ENCODE measurements at places on chromosomes 6 and 20. TPM values are rescaled to one million over a fixed set of nuclear protein-coding genes. Genes with fewer than 3 reads are reported as not detected.

- ATAC-seq, result no peak
Measured at GRCh38 chr6:37503309-37503965, 3.7 kb upstream of the CCDC167 start.

DNA sequence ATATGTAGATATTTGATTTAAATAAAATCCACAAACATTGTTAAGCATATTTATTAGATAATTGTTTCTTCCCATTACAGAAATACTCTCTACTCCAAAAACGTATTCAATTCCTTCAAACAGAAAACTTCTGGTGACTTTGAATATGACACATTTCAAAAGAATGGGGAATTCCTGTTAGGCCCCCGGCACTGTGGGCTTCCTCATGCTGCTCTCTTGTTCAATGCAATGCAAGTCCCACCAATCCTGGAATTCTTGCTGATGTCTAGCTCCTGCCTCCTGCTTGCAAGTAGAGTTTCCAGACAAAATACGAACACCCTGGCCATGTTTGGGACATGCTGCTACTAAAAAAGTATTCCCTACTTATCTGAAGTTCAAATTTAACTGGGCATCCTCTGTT is 544.1 kb downstream of the QKI start:
- ATAC-seq, result no peak

GRCh38 chr20:17796091-17796563 is 96.4 kb downstream of the BANF2 start:
- ATAC-seq, result peak; percentile 92

DNA sequence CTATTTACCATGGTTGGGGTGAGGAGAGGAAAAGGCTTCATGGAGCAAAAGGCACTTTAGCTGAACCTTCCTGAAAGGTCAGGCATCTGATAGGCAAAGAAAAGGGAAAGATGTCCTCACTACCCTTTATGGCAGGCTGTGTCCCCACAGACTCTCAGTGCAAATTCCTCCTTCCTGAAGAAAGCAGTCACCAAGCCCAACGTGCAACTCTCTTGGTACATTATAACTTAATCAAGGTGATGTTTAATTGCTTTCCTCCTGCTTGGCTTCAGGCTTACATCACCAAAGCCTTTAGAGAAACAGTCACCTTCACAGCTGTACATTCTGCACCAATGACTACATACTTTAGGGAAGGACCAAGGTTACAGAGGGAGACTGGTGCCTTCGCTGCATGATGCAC is 2.1 kb upstream of the CLIC5 start:
- ATAC-seq, result no peak

GRCh38 chr6:16568128-16568527 is 193.1 kb downstream of the ATXN1 start:
- no peak for ATAC-seq

DNA sequence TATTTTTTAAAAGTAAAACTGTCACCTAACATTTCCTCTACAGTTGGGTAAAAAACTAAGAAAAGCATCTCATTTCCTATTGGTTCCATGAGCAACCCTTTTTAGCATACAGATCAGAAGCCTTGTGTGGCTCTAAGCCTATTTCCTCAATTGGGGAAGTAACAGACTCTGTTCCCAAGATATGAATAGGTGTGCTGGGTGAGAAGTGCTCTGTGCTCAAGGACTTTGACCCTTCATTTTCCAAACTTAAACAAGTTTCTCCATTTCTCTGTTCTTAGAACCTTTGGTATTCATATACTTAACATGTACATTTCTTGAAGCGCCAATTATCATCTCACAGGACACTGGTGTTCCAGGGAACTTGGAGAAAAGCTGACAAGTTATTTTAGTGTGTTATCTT is 24.1 kb downstream of the CARMIL1 start:
- no peak for ATAC-seq

LAMP5 gene
- total RNA-seq, result not detected

F13A1 gene
- 192 TPM for total RNA-seq

ELOVL4 gene
- total RNA-seq, result 2.3 TPM

NKX2-2 gene
- total RNA-seq, result not detected

CST7 gene
- total RNA-seq, result not detected

AVP gene
- not detected for total RNA-seq
